Stimulated activated CD4-positive, alpha-beta T cell treated with anti-CD3 and anti-CD28 coated beads, TNF-alpha, amount 100 ng/mL, for 1 hour (primary cell): ENCODE measurements at places on chromosomes 7 and 10.
A peak's percentile ranks its signal among the peaks of the same experiment; 100 is the strongest.

- DNase-seq: no peak
Measured at GRCh38 chr10:101207026-101207425, 22.2 kb downstream of the LBX1 start.

- DNase-seq: no peak
Measured at GRCh38 chr7:55502124-55502857, 70.0 kb downstream of the VOPP1 start.

- no peak for DNase-seq
Measured at GRCh38 chr7:27910326-27910725, 170.4 kb downstream of the TAX1BP1 start.

DNA sequence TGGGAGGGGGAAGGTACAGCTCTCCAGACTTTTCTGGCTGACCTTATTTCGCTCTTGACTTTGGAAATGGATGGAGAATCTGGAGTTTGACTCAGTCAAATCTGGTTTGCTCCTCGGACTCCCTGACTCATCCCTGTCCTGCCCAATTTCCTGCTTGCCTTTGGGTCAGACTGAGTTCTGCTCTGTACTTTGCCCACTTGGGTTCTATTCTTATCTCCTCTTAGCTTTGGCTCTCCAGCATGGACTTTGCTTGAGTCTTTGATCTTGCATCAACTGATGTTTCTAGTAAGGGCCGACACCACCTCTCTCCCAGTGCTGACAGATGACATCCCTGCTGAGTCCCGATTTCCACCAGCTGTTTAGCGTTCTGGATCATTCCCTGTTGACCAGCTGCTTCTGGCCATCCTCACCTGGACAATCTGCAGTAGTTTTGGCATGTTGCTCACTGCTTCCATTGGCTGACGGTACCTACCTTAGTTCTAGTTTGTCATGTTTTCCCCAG, 335.3 kb downstream of the SUGCT start:
- no peak for DNase-seq

GRCh38 chr7:74101061-74101681, 17.6 kb downstream of the LIMK1 start:
- no peak for DNase-seq

- DNase-seq: no peak
Measured at GRCh38 chr7:37571806-37572205, 111.8 kb upstream of the GPR141 start.

DNA sequence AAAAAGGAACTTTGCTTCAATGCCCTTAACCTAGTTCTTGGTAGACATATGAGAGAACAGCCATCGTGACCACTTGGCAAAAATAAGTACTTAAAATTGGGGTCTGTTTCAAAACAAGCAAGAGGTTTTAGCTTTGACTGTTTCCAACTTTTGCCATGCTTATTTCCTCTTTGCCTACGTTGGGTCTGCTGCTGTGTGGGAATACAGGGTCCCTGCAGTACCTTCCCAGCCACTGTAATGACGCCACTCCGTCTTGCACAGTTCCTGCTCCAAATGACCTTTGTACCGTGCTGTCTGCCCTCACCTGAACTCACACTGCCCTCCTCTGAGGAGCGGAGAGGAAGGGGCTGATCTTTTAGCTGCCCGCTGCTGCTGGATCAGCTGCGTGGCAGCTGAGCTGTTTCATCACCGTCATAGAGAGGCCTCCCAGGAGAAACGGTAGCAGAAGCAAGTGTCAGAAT, 133.1 kb downstream of the MAPK8 start:
- DNase-seq: no peak

DNA sequence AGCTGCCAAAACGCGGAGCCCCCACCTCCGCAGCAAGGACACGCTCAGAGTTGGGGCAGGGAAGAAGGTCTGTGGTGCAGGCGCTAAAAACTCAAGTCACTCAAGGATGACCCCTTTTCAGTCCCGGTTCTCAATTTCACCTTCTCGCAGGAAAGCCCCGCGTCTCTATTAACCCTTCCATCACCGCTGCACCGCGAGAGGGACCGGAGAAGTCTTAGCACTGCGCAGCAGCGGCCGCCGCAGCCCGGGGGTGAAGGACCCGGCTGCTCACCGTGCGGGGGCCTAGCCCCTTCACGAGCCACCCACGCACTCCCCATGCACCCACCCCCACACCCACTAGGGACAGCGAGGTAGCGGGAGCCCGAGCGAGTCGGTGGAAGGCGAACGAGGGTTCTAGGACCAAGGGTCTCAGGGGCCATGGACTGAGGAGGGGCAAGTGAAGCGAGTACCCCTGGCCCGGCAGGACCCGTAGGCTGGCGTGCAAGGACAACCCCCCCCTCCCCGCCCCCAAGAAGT, 162.9 kb downstream of the SH3PXD2A start:
- DNase-seq: no peak

DNA sequence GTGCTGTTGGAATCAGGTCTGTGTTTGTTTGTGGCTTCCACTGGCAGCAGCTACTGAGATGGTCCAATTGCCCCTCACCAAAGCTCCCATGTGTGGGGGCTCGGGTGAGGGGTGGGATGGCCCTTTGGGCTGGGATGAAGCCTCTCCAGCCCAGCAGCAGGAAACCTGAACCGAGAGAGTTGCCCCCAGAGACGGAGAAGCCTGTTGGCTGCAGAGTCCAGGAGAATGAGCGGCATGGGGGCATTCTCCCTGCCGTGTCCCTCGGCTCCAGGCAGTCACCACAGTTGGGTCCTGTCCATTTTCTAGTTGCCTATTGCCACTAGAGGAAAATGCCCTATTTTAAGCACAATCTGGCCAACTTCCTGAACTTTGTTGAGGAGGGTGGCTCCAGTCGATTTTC, 222.2 kb upstream of the PPP2R2D start:
- DNase-seq: no peak

GRCh38 chr10:119620241-119621077, 23.7 kb upstream of the TIAL1 start:
- DNase-seq: no peak

DNA sequence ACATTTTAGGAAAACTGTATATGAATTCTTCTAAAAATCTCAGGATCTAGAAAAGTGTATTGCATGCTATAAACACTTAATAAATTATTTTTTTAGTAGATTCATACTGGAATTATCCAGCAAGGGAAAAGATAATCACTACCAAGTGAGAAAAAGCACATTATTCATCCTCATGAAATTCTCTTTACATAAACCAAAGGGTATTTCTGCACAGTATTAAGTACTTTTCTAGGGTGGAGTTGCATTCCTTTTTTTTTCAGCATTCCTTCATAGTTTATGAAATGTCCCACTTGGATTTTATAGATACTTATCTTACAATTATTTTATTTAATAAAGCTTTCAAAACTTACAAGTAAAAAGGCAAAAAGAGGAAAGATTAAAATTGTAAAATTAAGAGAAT, 403.3 kb downstream of the HGF start:
- DNase-seq: no peak

- no peak for DNase-seq
Measured at GRCh38 chr7:140225562-140226249, 48.9 kb upstream of the KDM7A start.

DNA sequence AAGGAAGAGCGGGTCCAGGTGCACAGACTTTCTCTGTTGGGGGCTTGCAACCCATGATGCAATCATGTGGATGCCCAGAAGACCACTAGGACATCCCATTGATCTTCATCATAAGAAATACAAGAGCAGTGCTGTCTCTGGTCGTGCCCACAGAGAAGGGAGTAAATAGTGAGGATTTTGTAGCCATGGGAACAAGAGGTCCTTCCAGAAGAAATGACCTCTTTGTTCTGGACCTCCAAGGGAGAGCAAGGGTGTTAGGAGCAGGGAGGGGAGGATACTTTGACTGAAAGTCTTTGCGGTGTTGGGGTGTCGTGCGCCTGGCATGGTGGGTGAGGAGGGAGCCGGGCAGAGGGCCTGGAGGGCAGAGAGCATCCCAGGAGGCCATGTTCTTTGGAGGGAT, 55.0 kb upstream of the EN2 start:
- no peak for DNase-seq

- no peak for DNase-seq
Measured at GRCh38 chr10:128074589-128074988, 51.6 kb downstream of the MKI67 start.

DNA sequence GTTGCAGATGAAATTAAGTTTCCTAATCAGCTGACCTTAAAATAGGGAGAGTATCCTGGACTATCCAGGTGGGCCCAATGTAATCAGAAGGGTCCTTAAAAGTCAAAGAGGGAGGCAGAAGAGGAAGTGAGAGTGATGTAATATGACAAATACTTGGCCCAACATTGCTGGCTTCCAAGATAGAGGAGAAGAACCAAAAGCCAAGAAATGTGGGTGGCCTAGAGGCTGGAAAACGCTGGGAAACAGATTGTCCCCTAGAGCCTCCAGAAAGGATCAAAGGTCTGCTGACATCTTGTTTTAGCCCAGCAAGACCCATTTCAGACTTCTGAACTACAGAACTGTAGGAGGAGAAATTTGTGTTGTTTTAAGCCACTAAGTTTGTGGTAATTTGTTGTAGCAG, 79.7 kb upstream of the NOBOX start:
- no peak for DNase-seq

- no peak for DNase-seq
Measured at GRCh38 chr7:42624471-42624870, 287.4 kb downstream of the C7orf25 start.

- no peak for DNase-seq
Measured at GRCh38 chr10:47045331-47045861, 134.2 kb downstream of the PTPN20 start.

- no peak for DNase-seq
Measured at GRCh38 chr7:101235522-101235921, 2.1 kb downstream of the CLDN15 start.

GRCh38 chr7:78760620-78761355, 692.7 kb downstream of the MAGI2 start:
- DNase-seq: no peak

- DNase-seq: no peak
Measured at GRCh38 chr10:108784534-108784933, 1138.8 kb downstream of the XPNPEP1 start.

- no peak for DNase-seq
Measured at GRCh38 chr7:129271500-129272355, 46.9 kb downstream of the AHCYL2 start.

- DNase-seq: peak; percentile 78
Measured at GRCh38 chr7:1412322-1413261, 46.7 kb downstream of the MICALL2 start.

DNA sequence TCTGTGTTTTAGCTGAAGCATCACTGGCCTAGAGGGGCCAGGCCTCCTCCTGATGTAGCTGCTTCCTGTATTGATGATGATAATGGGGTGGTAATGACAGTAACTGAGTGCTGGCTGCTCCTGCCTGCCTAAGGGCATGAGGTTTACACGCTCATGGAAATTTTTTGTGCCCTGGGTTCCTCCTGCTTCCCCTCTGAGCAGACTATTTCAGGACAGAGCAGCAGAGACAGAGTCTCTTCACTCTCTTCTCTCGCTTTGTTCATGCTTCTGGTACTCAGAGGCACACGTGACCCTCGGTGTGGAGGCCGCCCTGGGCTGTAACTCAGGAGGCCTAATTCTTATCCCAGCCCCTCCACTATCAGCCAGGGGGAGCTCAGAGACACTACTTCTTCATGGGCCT, 27.9 kb downstream of the LRRC20 start:
- no peak for DNase-seq

DNA sequence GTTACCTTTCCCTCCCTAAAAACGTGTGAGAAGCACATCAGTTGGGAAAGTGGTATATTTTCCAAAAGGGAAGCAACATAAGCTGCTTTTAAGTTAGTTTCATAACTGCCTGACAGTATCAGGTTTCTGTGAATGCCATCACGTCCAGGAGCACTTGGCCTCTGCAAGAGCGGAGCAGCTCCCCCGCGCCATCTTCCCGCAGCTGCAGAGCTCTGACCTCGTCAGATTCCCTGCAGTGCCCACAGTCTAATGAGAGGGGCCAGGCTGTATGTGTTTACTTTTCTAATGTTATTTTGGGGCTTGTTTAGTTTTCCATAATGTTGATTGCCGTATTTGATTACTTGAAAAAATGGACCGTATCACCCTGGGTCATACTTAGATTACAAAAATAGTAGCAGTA, 74.2 kb downstream of the MGMT start:
- DNase-seq: no peak

GRCh38 chr7:30093420-30093952, 41.3 kb upstream of the MTURN start:
- DNase-seq: no peak

DNA sequence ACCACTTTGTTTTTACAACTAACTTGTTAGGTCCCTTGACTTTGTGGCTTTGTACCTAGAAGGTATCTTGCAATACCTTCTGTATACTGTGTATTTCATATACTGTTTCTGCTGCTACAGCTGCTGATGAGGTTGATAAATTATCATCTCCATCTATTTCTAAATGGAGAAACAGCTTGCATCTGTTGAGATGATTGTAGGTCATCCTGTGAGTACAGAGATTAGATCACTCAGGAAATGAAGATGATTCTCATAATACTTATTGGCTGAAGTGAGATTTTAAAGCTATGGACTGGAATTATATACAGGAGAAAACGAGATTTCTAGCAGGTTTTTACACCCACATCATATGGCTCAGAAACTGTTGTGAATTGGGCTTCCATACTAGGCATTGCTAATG, 280.5 kb downstream of the KCND2 start:
- no peak for DNase-seq

DNA sequence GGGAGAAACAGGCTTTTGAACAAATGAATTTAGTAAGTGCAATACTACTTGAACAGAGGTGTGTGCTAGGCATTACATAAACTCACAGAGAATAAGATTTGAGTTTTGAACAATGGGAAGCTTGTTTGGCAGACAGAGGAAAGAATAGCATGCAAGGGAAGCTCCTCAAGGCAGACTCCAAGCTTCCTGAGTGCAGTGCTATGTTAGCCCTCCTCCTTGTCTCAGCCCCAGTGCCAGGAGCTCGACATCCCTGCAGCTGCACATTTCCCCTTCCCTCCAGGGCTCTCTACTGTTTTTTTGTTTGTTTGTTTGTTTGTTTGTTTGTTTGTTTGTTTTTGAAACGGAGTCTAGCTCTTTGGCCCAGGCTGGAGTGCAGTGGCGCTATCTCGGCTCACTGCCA, 237.5 kb downstream of the IPMK start:
- no peak for DNase-seq

DNA sequence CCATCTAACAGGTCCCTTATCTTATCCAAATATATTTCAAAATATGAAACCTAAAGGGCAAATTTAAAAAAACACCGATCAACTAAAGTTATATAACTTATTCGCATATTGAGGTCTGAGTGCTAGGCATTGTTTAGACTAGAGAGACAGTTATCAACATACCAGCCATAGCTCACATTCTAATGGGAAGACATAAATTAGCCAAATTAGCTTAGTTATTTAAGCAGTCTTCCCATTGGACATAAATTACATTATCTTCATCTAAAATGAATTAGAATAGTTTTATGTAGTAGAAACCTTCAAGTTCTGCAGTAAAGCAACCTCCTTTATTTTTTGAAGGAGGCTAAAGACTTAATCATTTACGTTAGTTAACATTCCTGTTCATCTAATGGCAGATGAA, 17.4 kb downstream of the KIF5B start:
- DNase-seq: no peak

- no peak for DNase-seq
Measured at GRCh38 chr7:111682588-111683340, 120.5 kb upstream of the IMMP2L start.

DNA sequence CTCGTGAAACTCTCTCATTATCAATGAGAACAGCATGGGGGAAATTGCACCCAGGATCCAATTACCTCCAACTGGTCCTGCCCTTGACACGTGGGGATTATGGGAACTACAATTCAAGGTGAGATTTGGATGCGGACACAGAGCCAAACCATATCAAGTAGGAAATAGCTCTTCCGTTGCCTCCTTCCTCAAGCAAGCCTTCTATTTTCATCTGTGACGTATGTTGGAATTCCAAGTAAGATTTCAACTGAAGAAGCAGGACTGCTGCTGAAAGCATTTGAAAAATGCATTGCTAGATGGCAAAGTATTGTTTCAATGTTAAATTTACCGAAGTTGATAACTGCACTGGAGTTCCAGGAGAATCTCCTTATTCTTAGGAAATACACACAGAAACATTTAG, 178.1 kb upstream of the GALNT17 start:
- no peak for DNase-seq
